Activated CD4-positive, alpha-beta T cell treated with anti-CD3 and anti-CD28 coated beads, Interleukin-2, amount 50 U/mL, for 16 hours (primary cell): ENCODE measurements at places on chromosomes 11 and 22.

DNA sequence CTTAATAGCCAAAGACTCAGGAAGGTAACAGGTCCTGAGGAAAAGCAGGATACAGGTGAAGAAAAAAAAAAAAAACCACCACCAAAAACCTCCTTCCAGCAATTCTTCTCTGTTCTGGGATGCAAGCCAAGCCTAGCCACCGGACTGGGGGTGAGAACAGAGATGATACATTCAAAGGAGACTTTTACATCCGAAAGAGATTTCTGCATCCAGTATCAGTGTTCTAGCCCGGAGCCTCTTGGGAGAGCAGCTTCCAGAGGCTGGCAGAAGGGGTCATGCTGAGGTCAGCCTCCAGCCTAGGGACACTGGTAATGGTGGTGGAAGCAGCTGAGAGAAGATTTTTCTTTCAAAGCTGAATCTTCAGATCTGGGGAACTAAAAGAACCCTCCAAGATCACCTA is 76.2 kb downstream of the KCNC1 start:
- no peak for DNase-seq

- DNase-seq, result no peak
Observed at GRCh38 chr11:117851852-117852251, 24.6 kb downstream of the FXYD6 start.

DNA sequence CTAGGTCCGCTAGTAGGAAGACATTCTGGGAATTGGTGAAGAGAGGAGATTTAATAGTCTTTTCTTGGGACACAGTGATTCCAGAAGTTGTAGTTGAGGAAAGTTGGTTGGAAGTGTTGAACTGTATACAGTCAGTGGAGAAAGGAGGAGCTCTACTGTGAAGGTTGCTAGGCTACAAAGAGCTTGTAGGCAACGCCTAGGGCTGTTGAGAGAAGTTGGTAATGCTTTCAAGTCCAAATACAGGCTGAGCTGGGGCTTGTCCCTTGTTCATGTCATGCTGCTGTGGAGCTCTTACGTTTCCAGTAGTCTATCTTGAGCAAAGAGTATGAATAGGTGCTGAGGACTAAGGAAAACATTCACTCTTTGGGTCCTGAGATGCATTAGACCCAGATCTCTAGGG is 1.1 kb downstream of the TBCEL start:
- no peak for DNase-seq

GRCh38 chr22:44116331-44116730 is 64.4 kb upstream of the PARVG start:
- DNase-seq, result no peak

DNA sequence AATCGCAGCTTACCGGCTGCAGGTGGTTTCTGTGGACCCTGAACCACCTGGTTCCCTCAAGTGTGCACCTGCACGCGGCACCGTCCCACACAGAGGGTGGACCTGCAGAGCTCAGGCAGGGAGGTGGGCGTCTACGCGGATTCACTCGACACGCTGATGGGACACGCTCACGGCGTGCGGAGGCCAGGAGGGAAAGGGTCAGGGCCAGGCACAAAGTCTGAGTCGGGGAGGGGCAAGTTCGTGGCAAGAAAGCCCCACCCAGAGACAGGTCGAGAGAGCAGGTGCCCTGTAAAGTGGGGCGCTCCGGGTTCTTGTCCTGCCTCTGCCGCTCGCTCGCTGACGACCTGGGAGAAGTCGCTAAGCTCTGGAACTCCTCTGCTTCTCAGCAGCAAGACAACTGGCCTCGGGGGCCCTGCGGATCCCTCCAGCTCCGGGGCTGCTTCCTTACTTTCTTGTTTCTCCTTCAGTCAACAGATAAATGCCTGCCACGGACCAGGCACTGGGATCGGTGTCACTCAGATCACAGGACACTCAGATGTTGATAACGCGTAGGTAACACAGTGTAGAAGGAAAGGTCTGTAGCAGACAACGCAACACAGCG is 72.4 kb upstream of the NUP50 start:
- no peak for DNase-seq

DNA sequence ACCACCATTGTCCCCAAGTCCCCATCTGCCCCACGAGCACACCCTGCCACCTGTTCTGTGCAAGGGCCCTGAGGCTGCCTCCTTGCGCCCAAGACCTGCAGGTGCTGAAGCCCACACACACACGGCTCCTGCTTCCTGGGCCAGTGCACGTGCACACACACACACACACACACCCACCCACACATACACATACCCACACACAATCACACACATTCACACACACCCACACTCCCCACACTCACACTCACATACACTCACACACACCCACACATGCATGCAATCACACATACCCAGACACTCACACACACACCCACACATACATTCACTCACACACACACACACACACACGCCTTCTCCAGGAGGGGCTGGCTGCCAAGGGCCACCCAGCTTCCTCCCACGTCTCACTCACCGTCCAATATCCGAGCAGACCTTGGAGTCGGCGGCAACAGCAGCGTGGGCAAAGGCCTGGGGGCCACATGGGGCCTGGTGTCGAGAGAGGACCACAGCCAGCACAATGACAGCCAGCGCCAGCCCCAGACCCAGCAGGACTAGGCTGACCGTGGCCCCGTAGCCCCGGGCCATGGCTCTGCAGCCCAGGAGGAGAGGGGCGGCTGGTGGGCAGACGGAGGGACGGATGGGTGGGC is 616 bp downstream of the GGT5 start:
- no peak for DNase-seq

DNA sequence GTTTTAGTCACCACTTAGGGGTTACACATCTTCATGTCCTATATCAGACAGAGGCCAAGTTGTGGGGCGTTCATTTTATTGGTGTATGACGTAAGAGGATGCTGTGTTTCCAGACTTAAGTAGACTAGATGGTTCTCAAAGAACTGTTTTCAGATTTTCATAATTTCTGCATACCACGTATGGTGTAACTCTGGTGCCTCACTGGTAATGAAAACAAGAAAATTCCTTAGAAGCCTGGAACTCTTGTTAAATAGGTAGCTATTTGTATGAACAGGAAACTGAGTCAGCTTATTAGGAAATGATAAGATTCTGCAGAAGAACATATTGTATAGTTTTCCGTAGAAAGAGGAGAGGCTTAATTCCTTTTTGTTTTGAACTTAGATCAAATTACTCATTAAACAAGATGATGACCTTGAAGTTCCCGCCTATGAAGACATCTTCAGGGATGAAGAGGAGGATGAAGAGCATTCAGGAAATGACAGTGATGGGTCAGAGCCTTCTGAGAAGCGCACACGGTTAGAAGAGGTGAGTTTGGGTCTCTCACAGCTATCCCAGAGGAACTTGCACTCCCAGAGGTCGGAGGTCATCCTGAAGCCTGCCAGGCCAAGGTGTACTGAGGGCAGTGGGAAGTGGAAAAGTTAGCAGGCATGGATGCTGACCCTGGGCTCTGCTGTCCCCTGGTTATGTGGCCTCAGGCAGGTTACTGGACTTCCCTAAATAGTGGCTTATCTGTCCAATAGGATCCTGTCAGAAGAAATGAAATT is 3.9 kb downstream of the CDC45 start:
- no peak for DNase-seq

DNA sequence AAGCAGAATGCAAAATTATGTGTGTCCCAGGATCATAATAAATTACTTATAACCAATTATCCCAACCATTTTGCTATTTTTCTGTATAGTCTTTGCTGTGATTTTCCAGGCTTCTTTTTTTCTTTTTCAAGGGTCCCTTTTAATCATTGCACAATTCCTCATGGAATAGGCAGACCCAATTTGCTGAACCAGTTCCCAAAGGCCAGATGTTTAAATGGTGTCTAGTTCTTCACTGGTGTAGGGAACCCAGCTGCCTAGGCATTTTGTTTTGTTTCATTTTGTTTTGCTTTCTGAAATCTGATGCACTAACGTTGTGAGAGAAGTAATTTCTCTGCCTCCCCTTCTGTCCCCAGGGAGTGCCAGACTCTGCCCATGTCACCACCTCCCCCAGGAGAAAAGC is 60.4 kb downstream of the CHST1 start:
- DNase-seq, result no peak

- no peak for DNase-seq
Observed at GRCh38 chr11:66334605-66335442, 1.4 kb downstream of the RIN1 start.

DNA sequence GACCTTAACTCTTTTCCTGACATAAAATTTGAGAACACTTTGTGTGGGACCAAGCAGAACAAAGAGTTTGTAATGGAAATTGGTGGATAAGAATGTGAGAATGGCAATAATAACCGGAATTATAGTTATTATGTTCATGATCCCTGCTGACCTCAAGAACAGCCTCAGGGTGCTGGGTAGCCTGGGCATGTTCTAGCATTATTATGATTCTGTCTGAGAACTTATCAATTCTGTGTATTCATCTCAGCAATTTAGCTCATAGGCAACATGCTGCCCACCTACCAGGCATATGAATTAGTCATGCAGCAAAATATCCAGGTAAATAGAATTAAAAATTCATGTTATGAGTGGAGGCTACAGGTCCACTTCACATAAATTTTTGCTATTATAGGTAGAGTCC is 61.9 kb downstream of the CTSC start:
- DNase-seq, result no peak

DNA sequence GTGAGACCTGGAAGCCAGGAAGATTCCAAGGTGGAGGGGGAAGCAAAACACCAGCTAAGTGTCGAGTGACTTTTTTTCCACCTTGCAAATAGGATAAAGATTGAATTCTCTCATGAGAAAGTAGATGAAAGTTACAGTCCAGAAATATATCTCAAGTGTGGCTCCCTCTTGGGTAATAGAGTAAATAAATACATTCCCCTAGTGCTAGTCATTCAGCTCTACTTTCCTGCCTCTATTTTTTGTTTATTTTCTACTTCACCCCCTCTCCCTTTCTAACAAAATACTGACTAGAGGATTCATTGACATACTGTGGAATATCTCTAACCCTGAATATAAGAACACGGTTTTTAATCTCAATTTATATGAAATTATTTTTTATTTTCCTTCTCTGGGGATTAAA is 19.2 kb upstream of the OOSP4B start:
- no peak for DNase-seq

GRCh38 chr11:1744891-1745700 is 5.3 kb downstream of the IFITM10 start:
- DNase-seq, result no peak
